ENCODE measurements at places on chromosomes 2 and 18. TPM values are rescaled to one million over a fixed set of nuclear protein-coding genes. Genes with fewer than 3 reads are reported as not detected.

AMMECR1L gene
- 15.7 TPM for total RNA-seq

DNA sequence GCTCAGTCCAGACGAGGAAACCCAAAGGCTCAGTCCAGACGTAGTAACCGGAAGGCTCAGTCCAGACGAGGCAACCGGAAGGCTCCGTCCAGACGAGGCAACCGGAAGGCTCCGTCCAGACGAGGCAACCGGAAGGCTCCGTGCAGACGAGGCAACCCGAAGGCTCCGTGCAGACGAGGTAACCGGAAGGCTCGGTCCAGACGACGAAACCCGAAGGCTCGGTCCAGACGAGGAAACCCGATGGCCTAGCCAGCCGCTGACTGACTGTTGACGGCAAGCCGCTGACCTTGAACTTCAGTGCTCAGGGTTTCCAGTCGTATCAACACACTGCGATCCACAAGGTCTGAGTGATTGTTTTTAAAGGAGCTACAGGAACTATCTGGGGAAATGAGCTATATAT lies 150.7 kb upstream of the TPO start:
- no peak for DNase-seq

DNA sequence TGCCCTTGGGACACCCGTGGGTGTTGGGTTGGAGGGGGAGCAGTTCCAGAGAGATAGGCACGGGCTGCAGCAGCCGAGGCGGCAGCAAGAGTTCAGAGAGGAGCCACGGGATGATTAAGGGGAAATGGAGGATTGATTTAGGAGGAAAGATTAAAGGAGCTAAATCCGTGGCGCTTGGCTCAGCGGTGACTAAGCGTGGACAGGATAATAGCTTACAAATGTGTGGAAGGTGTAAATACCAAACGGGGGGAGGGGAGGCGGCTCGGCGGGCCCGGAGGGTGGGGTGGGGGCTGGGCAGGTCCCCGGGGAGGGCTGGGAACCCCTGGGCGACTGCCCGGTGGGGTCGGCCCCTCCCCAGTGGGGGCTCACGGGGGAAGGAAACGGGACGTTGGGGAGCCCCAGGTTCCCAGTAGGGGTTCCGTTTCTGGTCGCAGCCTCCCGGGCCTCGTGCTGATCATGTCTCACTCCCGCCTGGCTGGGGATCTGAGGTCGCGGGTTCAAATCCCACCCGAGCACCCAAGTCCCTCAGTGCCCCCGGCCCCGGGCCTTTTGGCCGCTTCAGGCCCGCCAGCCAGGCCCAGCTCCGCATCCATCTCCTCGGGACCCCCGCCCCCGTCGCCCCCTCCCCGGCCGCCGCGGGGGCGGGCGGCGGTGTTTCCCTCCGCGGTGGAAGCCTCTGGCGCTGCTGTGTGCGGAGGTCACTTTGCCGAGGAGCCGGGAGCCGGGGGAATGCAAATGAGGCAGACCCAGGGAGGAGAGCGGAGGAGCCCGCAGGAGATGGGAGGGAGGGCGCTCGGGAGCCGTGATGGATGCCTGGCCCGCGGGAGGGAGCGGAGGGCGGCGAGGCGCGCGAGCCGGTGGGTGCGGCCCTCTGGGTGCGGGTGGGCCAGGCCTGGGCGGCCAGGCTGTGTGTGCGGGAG lies 8.1 kb downstream of the ASIC4 start:
- no peak for DNase-seq

ALPI gene
- not detected for total RNA-seq

NGEF gene
- total RNA-seq: not detected

- no peak for DNase-seq
Observed at GRCh38 chr2:222912117-222912516, 51.3 kb downstream of the ACSL3 start.
